Activated T-helper 17 cell treated with anti-CD3 and anti-CD28 coated beads, Interleukin-2, amount 50 U/mL, for 72 hours (primary cell): ENCODE measurements at places on chromosomes 7 and 10. TPM values are rescaled to one million over a fixed set of nuclear protein-coding genes. Genes with fewer than 3 reads are reported as not detected.

DNA sequence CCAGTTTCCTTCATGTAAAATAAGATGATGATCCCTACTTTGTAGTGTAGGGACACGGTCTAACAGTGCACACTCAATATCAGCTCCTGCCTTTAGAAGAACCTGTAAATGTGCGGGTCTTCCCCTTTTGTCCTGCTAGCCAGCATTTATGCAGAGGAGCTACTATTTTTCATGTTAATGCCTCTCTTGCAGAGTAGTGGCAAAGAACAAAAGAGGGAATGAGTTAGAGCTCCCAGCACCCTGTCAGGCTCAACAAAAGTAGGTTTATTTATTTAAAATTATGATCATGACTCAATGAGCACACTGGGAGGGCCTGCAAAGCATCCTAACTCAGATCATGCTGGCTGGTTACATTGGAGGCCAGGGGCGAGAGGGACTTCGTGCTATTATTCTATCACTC, 414.5 kb upstream of the COBL start:
- no peak for ATAC-seq

DNA sequence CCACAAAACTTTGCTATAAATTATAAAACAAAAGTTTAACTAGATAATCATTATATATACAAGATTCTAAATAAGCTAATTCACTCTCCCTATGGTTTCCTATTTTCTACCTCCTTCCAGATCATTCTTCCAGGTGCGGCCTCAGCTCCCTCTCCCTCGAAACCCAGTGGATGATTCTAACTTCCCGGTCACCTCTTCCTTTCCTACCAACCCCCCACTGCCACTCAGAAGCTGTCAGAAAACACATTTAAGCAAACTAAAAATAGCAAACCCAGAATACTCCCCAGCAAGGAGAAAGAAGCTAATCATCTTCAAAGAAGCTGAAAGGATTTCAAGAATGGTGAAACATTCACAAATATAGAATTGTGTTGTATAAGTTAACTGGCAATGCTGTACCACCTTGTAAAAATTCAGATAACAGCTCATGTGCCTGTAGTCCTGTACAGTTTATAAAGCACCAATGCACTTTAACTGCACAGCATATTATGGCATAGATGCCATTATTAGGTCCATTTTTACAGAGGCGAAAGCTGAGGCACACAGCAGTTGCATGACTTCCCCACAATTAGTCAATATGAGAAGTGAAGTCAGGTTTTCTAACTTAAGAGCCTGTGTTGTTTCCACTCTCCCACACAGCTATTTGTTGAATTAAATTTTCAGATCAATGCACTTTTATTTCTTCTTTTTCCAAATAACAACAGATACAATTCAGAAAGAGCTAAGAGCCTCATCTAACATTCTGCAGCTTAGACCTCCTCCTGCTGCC, 13.7 kb upstream of the DNTT start:
- ATAC-seq, result no peak

DNA sequence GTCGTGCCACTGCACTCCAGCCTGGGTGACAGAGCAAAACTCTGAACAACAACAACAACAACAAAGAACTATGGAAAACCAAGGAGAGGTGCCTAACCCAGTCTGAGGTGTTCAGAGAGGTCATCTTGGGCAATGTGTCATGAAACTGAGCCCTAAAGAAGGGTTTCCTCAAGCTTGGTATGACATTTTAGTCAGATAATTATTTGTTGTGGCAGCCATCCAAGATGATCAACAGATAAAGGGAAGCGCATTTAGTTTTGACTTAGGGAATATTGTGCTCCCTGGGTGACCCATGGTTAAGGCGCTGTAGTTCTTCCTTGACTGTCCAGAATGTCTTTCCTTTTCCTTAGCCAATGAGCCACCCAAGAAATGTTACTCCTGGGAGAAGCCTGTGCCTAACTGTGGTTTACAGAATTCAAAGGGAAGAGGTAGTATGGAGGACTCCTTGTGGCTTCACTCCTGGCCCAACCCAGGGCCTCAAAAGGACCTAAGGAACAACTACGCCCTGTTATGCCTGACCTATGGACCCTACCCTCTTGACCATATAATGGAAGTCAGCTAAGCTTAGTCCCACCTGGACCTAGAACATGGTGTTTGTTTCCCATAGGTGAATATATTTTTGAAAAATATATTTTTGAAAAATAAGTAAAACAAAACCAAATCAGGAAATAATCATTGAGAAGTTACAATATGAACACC, 42.4 kb downstream of the TPST1 start:
- ATAC-seq, result no peak

GRCh38 chr7:69597278-69598076, 798 bp upstream of the AUTS2 start:
- peak; percentile 8 for ATAC-seq

- peak; percentile 37 for ATAC-seq
Measured at GRCh38 chr10:3832022-3832786, 47.2 kb upstream of the KLF6 start.

- ATAC-seq, result no peak
Measured at GRCh38 chr10:100289641-100290040, 3.2 kb upstream of the BLOC1S2 start.

GRCh38 chr10:100100651-100101184, 19.0 kb upstream of the CPN1 start:
- ATAC-seq, result no peak

- no peak for ATAC-seq
Measured at GRCh38 chr10:65430979-65431378, 1494.9 kb upstream of the LRRTM3 start.

GRCh38 chr7:27526131-27526530, 136.6 kb downstream of the HIBADH start:
- ATAC-seq, result no peak

DNA sequence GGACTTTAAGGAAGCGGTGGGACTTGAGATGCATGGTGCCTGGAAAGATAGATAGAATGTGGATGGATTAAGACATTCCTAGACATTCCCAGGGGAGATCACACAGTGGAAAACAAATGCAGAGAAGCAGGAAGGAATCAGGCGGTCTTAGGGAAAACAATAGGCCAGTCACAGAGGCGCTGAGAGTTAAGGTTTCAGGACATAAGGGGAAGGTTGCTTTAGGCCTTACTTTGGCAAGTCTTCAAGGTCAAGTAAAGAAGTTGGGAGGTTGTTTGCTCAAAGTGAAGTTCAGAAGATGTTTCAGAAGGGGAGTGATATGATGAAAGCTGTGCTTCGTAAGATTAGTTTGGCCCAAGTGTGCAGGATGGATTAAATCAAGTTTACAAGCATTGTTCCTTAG, 109.4 kb downstream of the SUGCT start:
- ATAC-seq, result no peak

GRCh38 chr10:116815641-116816415, 33.5 kb upstream of the ENO4 start:
- no peak for ATAC-seq

- peak; percentile 67 for ATAC-seq
Measured at GRCh38 chr7:2037808-2038522, 194.8 kb downstream of the MAD1L1 start.

- ATAC-seq, result peak; percentile 83
Measured at GRCh38 chr10:103553743-103554487, 60.4 kb downstream of the NEURL1 start.

GRCh38 chr7:136874393-136875032, 6.1 kb downstream of the CHRM2 start:
- ATAC-seq, result no peak

GRCh38 chr10:132270256-132270655, 37.5 kb downstream of the STK32C start:
- ATAC-seq, result no peak

GRCh38 chr10:100568912-100569311, 33.2 kb downstream of the HIF1AN start:
- no peak for ATAC-seq

DNA sequence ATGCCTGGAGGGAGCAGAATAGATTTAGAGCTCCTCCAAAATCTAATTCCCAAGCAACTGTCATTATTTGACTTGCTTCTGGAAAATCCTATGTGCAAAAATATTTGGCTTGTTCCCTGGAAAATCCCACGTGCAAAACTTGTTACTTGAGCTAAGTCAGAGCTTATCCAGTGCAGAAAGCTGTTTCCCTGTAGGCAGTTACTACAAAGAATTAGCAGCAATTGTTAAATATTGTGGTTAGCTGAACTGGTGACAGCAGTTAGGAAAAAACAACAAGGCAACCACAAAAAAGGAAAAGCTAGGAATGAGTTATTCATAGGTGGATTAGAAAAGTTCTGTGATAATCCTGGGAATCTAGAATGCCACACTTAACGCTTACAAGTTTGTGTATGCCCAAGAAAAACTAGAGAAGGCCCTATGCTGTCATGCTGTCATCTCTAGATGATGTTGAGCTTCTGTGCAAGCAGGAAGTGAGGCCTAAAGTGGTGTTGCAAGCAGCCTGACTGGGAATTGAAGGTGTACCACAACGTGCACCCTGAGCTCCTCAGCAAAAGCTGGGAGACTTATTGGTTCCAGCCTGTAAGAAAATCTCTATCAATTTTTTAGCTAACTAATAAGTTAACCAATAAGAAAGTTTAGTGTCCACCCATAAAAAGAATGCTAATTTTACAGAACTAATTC, 738.6 kb upstream of the LRRTM3 start:
- ATAC-seq, result peak; percentile 28

- peak; percentile 71 for ATAC-seq
Measured at GRCh38 chr10:79322616-79323543, 24.4 kb upstream of the PPIF start.

DNA sequence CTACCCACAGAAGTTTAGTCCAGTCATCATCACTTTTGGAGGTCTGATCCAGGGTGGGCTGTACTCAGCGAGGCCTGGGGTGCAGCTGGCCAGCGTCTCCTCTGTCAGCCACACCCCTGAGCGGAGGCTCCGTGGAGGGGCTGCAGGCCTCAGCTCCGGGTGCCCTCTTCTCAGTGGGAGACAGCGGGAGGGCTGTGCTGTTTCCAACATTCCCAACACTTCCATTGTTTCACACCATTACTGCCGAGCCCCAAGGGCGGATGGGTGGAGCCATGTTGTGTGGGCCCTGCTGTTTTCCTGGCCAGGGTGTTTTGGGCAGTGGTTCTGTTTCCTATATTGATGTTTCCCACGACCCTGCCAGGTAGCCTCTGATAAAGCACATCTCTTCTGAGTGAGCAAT, 95.0 kb downstream of the MKI67 start:
- no peak for ATAC-seq

GRCh38 chr7:115117748-115118147, 195.9 kb downstream of the MDFIC start:
- no peak for ATAC-seq

GRCh38 chr7:47322731-47323130, 259.2 kb downstream of the TNS3 start:
- ATAC-seq, result no peak

DNA sequence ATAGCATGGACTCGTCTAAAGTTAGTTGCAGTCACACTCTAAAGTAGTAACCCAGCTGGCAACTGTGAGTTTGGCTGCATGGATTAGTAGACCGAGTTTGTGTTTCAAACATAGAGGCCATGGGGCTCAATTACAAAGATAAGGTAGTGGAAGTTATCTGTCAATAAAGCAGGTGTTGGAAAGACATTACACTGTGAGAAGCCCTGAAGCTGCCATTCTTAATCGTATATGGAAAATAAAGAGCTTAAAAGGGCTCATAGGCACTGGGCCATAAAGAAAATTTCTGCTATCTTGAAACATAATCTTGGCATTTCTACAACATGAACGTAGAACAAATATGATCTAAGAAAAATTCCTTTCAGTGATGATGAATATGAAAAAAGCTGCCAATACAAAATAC, 837.7 kb downstream of the REEP3 start:
- no peak for ATAC-seq

GRCh38 chr7:128904381-128905197, 5.9 kb downstream of the KCP start:
- peak; percentile 60 for ATAC-seq

DNA sequence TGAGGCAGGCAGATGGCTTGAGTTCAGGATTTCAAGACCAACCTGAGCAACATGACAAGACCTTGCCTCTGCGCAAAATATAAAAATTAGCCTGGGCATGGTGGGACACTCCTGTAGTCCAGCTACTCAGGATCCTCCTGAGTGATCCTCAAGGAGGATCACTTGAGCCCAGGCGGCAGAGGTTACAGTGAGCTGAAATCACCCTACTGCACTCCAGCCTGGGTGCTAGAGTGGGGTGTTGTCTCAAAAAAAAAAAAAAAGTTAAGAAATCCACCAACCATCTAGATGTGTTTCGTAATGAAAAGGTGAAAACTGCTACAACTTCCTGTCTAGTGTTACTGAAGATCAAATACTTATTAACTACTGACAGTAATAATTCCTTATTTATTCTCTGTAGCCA, 8.1 kb downstream of the GLCCI1 start:
- ATAC-seq, result peak; percentile 14

GRCh38 chr10:73774637-73775036, 7.2 kb upstream of the CHCHD1 start:
- no peak for ATAC-seq

- ATAC-seq, result no peak
Measured at GRCh38 chr7:77465256-77465655, 49.1 kb upstream of the GSAP start.

DNA sequence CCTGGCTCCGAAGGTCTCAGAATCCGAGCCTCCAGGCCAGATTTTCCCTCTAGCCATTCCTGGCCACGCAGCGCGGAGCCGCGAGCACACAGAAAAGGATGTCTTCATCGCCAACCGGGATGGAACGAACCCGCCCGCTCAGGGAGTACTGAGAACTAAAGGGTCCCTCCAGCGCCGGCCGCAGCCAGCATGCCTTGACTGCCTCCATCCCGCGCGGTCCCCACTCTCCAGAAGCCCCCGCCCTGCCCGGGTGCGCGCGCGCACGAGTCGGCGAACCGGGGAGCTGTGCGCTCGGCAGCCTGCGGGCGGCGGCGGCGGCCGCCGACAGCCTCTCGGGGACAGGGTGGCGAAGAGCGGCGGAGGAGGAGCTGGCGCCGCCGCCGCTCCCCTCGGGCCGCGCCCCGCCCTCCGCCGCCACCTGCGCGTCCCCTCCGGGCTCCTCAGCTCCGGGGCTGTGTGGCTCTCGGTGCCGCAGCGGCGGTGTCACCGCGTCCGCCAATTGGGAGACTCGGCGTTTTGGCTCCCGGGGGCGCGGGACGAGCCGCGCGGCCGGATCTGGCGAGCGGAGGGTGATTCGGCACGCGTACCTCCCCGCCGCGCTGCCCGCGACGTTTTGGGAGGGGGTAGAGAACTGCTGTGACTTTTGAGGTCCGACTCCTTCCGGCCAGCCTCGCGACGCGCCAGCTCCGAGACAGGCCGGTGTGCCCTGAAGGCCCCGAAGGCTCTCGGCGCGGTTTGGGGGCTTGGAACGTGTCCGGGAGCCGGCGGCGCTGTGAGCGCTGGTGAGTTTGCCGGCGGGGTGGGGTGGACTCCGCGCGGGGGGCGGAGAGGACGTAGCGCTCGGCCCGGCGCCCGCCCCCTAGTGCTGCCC, 453 bp upstream of the GALNT17 start:
- ATAC-seq, result no peak

- ATAC-seq, result no peak
Measured at GRCh38 chr10:2933519-2933918, 133.8 kb upstream of the PFKP start.

The PNLIPRP3 gene
- not detected for total RNA-seq

The LIPN gene
- not detected for total RNA-seq

The TMEM236 gene
- total RNA-seq, result 0.30 TPM

The SLC39A12 gene
- total RNA-seq, result not detected

The GNGT1 gene
- not detected for total RNA-seq

The GOLGA7B gene
- total RNA-seq, result 5.8 TPM

The ADAMTS14 gene
- total RNA-seq, result 0.06 TPM

The AKR1C4 gene
- total RNA-seq, result 0.71 TPM

The MLXIPL gene
- not detected for total RNA-seq

The HOXA11 gene
- total RNA-seq, result not detected

The DIP2C gene
- 1.9 TPM for total RNA-seq
